Activated CD8-positive, alpha-beta memory T cell treated with anti-CD3 and anti-CD28 coated beads for 1 hour (primary cell): ENCODE measurements at places on chromosomes 1 and 21.

- no peak for DNase-seq
Observed at GRCh38 chr1:173297798-173298391, 90.8 kb upstream of the TNFSF4 start.

- DNase-seq: no peak
Observed at GRCh38 chr1:163535807-163536206, 214.1 kb downstream of the NUF2 start.

- DNase-seq: no peak
Observed at GRCh38 chr1:210239349-210240111, 6.9 kb downstream of the SERTAD4 start.

GRCh38 chr1:93603106-93603505 lies 78.5 kb downstream of the BCAR3 start:
- DNase-seq: no peak

DNA sequence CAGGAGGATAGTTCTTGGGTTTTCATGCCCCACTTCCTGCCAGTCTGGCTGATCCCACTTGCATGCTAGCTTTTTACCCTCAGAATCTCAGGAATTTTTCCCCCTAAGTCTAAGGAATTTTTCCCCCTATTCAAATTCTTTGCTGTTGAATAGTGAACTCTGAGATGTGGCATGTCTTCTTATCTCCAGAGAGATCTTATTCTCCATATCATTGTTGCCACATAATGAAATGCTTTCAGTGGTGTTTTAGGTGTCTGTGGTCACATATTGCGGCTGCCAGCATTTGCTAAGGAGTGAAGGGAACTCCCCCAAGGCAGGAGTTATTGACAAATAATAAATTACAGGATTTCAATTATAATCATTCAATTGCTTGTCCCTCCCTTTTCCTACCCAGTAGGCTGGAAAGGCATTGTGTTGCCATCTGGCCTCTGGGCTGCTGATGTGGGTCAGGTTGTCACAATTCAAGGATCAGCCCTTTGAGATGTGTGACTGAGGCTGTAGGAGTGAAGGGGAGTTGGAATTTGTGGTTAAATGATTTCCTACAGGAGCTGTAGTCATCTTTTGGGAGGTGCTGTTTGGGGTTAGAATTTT lies 3.9 kb upstream of the FLG start:
- no peak for DNase-seq

GRCh38 chr1:186925881-186926669 lies 97.3 kb downstream of the PLA2G4A start:
- no peak for DNase-seq

DNA sequence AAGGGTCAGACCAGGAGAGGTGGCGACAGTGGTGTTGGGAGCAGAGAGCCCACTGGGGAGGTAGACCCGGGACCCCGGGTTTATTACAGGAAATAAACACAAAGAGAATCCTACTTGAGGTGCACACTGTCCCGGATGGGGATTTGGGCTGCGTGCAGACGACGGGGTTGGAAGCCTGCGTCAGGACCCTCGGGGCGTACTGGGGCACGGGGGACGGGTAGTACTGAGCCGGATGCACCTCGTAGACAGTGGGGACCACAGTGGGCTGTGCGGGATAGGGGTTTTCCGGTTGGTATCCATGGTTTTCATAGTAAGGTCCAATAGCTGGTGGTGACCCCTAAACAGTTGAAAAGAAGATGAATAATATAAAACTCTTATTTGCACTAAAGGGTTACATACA lies 13.7 kb downstream of the TMPRSS2 start:
- no peak for DNase-seq

GRCh38 chr1:201928266-201928665 lies 18.1 kb downstream of the LMOD1 start:
- DNase-seq: no peak
